ENCODE measurements at places on chromosomes 5 and 9. TPM values are rescaled to one million over a fixed set of nuclear protein-coding genes. Genes with fewer than 3 reads are reported as not detected.

DNA sequence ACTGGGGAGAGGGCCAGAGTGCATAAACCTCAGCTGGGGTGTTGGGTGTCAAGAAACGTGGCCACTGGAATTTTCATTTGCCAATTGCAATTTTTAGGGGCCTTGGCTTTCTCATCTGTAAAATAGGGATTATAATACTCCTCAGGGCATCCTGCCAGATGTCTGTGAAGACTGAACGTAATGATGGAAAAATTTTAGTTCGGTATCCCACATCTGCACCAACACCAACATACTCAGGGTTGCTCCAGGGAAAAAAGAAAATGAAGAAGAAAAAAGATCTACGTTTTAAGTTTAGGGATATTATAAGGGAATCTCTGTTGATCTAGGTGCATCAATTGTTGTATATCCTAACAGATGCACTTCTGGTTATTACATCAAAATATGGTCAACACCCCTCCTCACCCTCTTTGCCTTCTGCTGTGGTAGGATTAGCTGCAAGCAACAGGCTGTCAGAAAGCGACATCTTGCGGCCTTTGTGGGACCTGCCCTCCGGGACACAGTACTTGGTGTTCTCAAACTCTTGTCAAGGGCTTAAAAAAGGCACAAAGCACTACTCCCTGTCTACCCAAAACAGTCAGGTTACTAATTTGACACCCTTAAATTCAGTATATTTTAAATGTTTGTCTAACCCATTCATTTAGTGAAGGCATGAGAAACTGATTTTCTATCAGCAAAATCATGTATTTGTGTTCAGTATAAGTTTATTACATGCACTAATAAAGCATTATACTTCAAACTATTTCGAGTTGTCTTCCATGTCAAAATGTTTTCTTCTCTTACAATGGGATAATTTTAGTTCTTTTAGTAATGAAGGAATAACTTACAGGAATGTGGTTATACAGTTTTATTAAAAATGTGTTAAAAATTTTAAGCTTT lies 8.3 kb upstream of the TBC1D2 start:
- no peaks in the 10 kb centered on the region for H3K27me3 ChIP-seq
- H3K27ac ChIP-seq, result no peak overlapping the region
- peak; percentile 82 for DNase-seq
- no peaks in the 10 kb centered on the region for H3K36me3 ChIP-seq

DNA sequence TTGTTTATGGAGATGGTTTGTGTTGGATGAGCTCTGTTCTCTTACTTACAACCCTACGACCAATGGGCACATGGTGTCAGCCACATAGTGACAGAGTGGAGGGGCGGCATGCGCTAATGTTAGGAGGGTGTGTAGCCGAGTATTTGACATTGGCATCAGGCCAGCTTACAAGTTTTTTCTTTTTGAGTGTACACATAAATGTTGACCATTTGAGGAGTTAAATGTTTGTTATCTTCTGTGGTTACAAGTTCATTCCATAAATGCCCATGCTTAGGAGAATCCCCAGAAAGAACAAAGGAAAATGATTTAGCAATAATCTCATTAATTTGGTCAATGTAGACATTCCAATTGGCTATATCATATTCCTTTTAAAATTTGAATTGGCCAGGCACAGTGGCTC lies 180.1 kb upstream of the ELL2 start:
- no peaks in the 10 kb centered on the region for H3K4me1 ChIP-seq
- no peak overlapping the region for H3K4me3 ChIP-seq
- H3K36me3 ChIP-seq, result no peaks in the 10 kb centered on the region
- DNase-seq, result no peak
- no peaks in the 10 kb centered on the region for H3K27me3 ChIP-seq

The LRRC19 gene
- not detected for total RNA-seq

The CTNND2 gene
- 8.6 TPM for total RNA-seq

The PCDHB3 gene
- total RNA-seq, result 0.83 TPM

The PCDH1 gene
- total RNA-seq, result 25.3 TPM

The SMIM33 gene
- not detected for total RNA-seq

The CATSPER3 gene
- 0.44 TPM for total RNA-seq

All from right atrium auricular region (tissue), 2 donors.